ENCODE measurements at places on chromosomes 16 and 17.
A peak's percentile ranks its signal among the peaks of the same experiment; 100 is the strongest.

- no peak for DNase-seq
These were observed 408.4 kb upstream of the CDH5 start for GRCh38 chr16:65958086-65958485.

DNA sequence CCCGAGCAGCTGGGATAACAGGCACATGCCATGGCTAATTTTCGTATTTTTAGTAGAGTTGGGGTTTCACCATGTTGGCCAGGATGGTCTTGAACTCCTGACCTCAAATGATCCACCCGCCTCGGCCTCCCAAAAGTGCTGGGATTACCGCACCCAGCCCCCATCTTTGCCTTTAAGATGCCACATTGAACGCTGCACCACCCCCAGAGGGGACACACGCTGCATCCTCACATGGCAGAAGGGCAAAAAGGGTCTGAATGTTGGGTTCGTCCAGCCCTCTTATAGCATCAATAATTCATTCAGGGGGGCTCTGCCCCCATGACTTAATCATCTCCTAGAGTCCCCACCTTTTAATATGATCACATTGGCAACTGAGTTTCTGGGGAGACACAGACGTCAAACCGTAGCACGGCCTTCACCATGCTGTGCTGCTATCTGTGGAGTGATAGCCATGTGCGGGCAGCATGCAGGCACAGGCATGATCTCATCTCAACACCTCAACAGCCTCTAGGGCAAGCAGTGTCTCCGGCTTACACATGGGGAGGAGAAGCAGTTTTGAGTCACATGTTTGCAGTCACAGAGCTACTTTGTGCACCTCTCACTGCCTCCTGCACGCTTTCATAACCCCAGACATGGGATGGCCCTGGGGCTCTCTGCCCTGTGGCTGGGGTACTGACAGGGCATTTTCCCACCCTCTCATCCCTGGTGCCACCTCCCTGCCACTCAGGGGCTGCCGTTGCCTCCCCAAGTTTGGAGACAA is 30.0 kb downstream of the IL21R start:
- no peak for DNase-seq

DNA sequence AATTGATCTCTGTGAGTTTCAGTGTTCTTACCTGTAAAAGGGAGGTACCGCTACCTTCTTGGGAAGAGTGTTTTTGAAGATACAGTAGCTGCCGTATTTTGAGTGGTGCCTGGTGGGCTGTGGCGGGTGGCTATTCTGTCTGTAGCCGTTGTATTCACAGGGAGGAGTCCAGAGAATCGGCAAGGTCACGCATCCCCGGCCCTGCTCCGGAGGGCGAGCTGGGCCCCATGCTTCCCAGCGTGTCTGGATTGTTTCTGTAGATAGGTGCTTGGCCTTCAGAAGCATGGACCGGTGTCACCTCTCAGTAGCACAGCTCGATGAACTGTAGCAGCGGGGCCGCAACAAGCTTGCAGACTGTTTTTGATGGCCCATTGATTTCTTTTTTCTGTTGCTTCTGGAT is 295.6 kb downstream of the CPPED1 start:
- DNase-seq, result no peak

DNA sequence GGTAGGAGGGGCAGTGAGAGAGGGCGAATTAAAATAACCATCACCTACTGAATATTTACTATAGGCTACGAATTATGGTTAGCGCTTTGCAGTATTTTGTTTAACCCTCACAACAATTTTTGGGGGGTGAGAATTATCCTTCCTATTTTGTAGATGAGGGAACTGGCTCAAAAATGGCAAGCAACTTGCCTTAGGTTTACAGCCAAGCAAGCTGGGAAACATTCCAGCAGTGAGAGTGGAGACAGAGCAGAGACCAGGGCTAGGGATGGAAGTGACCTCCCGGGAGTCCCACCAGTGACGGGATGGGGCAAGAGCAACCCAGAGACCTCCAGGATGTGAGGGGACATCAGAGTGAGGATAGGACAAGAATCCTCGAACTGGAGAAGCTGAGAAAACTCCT is 352 bp upstream of the VMO1 start:
- DNase-seq, result no peak

DNA sequence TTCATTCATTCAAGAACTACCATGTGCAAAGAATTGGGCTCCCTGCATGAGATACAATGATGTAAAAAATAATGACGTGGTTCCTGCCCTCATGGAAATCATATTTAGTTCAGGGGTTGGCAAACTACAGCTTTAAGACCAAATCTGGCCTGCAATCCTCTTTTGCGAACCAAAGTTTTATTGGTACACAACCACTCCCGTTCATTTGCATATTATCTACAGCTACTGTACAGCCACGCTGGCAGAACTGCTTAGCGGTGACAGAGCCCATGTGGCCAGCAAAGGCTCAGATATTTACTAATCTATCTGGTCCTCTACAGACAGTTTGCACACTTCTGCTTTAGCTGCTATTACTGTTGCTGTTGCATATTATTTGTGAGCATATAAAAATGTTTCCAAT is 167.7 kb downstream of the XYLT1 start:
- no peak for DNase-seq

DNA sequence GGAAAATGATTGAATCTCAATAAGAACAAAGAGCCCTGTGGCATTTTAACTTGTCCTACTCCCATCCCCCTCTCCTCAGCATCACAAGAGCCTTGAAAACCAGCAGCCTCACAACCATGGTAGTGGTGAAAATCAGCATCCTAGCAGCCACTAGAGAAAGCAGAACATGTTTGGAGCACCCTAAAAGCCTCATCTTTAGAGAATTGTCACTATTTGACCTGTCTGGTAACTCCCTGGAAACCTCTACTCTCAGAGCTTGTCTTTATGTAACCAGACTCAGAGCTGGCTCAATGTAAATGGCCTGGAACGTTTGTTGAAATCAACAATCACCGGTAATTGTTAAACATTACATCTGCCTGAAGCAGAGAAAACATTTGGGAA is 70.8 kb downstream of the MMD start:
- DNase-seq, result no peak

GRCh38 chr17:66392783-66393437 is 90.5 kb downstream of the PRKCA start:
- DNase-seq, result no peak

DNA sequence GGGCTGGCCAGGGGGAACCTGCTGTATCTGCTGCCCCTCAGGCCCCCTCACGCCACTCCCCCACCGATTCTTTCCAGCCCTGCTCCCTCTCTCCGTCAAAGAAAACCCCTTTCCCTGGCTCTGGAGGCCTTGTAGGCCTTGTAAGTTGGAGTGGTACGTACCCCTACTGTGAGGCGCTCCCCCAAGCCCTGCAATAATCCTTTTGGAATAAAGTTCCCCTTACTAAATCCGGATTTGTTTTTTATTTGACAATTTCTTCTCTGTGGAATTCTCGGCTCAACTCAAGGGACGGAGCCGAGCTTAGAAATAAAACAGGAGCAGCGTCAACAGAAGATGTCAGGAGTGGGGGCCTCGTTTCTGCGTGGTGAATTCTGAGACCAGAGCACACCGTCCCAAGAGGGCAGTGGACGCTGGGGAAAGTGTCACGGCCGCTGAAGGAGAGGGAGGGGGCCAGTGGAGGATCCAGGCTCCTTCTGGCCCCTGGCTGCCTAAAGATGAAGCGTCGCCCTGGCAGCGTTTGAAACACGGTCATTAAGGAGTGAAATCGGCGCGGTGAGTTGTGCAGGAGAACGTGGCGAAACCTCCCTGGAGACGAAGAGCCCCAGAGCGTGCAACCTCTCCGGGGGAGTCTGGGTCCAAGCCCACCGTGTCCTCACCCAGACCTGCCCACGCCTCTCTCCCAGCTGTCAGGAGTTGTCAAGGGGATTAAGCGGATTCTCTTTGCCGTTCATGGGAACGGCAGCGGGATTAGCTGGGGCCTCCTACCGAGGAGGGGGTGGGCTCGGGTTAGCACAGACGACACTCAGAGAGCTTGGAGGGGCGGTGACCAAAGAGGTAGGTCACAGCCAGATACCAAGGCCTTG is 47.0 kb downstream of the SLC7A5 start:
- DNase-seq, result no peak

DNA sequence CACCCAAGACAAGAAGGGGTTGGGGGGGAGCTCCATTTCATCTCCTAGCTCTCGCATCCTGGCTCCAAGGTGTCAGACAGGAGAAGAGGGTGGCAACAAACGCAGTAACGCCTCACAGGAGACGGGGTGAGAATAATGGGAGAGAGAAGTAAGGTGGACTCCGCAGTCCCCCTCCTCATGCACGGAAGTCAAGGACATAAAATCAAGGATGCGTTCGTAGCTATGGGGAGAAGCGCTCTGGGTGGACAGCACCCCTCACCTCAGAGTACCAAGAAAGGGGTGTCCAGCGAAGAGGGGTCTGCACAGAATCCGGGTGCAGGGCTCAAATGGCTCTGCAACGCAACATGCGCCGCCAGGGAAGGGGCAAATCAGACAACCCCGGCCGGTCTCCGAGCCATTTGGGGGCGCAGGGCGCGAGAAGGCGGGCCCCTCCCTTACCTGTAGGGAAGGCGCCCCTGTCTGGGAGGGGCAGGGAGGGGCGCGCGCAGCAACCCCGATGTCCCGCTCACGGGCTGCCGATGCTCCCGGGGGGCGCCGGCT is 555 bp downstream of the HDAC5 start:
- peak; percentile 57 for DNase-seq

GRCh38 chr17:72816406-72816805 is 276.1 kb downstream of the SLC39A11 start:
- no peak for DNase-seq

GRCh38 chr16:83843657-83844056 is 35.9 kb downstream of the HSBP1 start:
- DNase-seq, result no peak

DNA sequence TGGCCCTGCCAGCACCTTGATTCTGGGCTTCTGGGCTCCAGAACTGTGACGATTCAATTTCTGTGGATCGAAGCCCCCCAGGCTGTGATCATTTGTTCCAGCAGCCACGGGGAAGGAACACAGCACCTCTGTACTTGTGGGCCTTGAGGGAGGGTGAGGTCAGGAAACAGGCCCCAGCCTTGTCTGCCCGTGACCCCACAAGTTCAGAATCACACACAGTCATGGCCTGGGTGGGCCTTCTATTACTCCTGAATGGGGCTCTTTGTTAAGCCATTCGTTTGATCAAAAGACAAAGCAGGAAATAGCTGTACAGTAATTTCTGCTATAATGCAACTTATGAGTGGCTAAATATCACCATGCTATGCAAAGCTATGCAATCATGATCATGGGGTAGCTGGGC is 10.1 kb downstream of the ST6GALNAC2 start:
- DNase-seq, result no peak

DNA sequence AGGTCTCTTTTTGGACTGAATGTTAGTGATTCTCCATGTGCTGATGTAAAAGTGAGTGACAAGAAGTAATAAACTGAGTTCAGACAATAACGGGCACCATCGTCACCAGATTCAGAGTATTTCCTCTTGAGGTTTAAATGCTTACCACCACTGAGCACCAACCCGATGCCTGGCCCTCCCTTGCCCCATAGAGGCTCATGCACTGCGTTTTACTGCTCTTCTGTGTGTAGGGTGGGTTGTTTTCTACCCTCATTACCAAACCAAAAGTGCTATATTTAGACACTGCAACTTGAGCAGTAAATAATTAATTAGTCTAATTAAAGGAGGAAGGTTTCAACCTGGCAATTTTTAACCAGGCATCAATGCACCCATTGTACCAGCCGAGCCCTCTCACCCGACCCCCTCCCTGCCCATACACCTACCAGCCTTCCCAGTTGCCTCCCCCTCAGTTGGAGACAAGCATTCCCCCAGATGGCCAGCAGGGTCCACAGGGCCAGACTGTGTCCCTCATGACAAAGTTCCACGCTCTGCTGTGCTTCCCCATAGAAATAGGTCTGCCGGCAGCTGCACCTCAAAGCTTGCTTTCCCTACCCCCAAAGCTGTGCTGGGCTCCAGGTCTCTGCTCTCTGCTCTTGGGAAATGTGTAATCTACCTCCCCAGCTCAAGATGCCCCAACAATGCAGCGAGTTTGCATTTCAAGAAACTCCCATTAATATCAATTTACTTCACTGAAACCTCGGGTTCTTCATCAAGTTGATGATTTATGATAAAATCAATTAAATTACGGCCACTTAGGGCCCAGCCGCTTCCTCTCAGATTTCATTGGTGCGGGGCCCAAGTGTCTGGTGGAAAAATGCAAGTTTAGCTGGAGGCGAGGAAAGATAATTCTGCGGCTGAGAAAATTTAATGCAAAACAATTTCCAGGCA is 16.0 kb downstream of the HOXB4 start:
- peak; percentile 31 for DNase-seq

- no peak for DNase-seq
These were observed 420.4 kb downstream of the GRIN2A start for GRCh38 chr16:9761870-9762269.

- DNase-seq, result peak; percentile 64
These were observed 3.1 kb upstream of the ZNF764 start for GRCh38 chr16:30561089-30561816.

DNA sequence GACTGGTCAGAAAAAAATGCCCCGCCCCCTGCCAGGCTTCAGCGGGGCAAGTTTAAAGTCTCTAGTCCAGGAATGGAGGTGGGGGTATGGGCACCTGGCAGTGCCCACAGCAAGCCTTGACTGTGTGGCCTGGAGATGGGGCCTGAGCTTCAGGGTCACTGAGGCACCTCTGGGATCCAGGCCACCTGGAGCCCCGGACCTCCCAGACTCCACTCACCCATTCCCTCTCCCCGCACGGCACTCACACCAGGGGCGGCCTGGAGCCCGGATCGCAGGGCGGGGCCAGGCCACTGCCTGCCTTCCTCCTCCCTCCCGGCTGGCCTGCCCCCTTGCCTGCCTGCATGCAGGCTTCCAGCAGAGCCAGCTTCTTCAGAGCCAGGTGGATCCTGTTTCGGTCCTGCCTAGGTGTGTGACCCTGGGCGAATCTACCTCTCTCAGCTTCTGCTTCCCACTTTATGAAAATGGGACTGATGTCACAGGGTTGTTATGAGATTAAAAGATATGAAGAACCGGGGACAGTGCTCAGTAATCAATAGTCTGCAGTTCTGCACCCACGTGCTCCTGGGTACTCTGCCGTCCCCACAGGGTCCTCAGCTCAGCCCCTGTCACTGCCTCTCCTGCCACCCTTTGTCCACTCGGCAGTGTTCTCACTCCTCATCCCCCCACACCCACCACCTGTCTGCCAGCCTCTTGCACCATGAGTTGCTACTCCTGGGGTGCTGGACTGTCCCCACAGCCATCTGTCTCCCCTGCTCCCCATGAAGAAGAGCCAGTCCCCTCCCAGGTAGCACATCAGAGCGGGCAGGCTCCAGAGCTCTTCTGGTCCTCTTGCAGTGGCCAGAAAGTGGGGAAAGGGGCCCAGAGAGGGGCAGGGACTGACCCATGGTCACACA is 1.2 kb upstream of the TCAP start:
- no peak for DNase-seq

- no peak for DNase-seq
These were observed 5.4 kb upstream of the C17orf107 start for GRCh38 chr17:4893721-4894560.
